ENCODE measurements at places on chromosomes 6 and 20.

- DNase-seq: no peak
Observed at GRCh38 chr6:162443101-162443500, 284.5 kb downstream of the PRKN start.

DNA sequence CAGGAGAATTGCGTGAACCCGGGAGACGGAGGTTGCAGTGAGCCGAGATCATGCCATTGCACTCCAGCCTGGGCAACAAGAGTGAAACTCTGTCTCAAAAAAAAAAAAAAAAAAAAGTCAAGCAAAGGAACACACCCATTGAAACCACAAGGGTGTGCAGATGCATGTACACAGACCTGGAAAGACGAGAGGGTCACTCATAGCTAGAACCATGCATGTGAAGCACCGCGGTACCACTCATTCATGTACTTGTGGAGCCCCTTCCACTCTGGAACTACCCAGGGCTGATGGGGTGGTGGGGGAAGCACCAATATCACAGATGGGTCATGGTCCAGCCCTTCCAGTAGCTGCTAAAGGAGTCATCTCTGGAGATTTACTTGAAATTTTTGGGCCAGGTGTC is 7.4 kb upstream of the TJAP1 start:
- DNase-seq: no peak

GRCh38 chr20:59972037-59972801 is 14.0 kb downstream of the CDH26 start:
- no peak for DNase-seq

DNA sequence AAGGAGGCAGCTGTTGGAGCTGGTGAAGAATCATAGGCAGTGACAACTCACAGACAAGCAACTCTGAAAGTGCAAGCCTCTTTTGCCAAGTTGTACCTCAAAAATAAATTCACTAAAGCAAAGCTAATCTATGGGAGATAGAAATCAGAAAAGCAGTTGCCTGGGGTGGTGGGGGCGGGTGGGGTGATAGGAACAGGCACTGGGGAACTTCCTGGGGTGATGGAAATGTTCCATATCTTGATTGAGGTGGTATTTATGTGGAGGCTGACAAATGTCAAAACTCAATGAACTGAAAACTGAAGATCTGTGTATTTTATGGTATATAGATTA is 52.4 kb downstream of the ATP9A start:
- no peak for DNase-seq

- DNase-seq: no peak
Observed at GRCh38 chr6:37303891-37304503, 46.1 kb upstream of the TMEM217 start.

DNA sequence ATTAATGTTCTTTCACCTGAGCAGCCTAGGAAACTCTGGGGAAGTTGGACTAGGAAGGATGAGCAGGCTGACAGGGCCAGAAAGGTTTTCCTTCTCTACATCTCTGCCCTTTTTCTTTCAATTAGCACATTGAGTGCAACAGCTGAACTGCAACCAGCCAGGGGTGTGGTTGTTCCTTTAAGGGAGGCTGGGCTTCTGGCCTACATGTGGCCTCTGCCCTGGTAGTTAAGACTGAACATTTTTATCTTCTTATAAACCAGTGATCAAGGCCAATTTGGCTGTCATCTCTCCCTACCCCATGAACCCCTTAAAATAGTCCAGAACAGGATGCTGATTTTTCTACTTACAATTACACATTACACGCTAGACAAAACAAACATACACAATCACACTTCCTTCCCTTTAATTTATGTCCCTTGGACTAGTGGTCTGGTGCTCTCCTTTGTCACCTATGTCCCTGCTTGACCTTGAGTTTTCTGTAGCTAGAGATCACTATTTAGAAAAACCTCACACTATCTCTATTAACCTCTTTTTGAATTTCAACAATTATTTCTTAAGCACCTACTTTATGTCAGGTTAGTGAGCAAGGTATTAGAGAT is 60.3 kb downstream of the RNF217 start:
- no peak for DNase-seq

- DNase-seq: no peak
Observed at GRCh38 chr6:144530118-144530517, 245.0 kb downstream of the UTRN start.

DNA sequence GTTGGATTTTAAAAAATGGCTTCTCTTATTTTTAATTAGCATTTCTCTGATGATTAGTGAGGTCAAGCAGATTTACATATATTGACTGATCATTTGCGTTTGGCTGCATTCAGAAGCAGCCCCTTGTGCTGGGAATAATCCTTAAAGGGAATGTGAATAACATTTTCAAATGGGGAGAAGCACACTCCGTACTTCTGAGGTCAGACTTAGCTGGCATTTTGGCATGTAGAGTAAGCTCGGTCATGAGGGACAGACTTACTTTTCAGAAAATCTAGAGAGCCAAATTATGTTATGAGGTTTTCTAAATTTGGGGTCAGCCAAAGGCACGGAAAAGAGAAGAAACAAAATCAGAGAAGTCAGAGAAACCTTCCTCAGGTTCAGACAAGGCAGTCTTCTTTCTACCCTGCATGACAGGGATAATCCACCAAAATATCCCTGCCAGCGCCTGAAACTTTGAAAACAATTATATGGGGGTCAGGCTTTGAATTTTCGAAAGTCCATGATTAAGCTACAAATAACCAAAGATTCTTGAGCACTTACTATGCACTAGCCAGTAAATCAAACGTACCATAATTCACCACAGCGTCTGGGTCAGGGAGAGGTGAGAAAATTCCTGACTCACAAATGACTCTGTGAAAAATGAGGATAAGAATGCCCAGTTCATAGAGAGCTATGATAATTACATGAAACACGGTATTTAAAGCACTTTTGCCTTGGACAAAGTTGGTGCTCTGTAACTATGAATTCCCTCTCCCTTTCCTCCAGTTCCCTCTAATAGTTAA is 44.9 kb downstream of the ADAT2 start:
- no peak for DNase-seq

DNA sequence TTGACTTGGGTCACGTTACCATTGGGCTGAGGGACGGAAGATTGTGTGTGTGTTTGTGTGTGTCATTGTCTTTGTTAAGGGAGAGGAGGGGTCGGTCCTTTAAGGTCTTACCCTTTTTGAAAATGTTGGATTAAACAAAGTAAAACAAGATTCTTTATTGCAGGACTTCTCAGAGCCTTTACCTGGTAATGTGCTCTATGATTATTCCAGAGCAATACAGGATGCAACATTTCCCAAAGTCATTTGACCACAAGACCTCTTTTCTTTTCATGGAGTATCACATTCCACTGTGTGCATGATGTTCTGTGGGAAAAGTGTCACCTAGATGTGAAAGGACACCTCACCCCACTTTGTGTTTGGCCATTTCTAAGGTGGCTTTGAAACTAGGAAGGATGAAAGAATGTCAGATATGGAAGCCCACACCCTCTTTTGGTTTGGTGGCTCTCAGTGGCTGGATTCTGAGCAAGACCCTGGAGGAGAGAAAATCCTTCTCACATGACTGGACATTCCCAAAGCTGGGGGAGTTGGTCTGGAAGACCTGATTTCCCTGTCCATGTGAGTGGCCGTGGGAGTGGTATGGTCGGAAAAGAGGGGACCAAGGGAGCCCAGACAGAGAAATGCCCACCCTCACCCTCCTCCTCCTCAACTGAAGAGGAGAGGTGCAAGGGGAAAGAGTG is 18.2 kb upstream of the ZNF831 start:
- DNase-seq: no peak

DNA sequence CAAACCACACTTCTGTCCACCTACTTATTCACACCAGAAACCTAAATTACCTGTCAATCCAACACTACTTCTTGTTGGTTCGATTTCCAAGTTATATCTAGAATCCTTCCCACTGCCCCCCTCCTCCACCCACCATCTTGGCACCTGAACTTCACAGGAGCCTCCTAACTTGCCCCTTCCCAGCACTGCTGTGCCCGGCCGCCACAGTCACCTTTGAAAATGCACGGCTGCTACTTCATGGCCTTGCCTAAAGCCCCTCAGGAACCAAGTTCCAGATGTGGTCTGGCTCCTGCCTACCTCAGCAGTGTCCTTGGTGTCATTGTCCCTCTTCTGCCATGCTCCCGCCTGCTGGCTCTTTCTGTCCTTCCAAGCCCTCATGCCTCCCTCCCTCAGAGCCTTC is 31.2 kb downstream of the PKIG start:
- DNase-seq: no peak

- DNase-seq: no peak
Observed at GRCh38 chr6:139174961-139175360, 40.1 kb downstream of the HECA start.

DNA sequence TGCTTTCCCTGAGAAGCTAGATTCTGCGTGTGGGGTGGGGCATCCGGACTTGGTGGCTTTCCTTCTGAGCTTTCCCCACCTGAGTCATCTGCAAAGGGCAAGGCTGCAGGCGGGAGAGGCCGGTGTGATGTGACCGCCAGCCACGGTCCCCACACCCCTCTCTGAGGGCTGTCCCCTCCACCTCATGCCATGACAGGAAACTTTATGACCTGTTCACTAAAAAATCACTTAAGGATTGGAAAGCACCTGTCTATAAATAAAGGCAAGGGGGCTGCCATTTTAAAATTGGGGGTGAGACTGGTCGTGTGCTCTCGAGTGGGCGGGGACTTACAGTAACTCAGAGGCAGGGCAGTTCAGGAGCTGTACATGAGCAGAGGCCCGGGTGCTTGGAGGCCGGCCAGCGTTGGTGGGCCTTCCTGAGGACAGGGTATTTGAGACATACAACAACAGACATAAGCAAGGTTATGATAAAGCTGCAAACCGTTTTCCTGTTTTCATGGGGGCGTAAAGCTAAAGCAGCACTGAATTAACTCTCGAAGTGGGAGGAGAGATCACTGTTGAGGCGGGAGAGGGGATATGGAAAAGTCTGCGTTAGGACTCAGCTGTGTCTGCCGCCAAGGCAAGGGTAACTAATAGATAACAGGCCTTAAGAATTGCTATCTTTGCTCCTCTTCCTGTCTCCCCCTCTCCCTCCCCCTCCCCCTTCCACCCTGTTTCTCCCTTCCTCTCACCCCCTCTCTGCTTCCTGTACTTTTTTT is 16.1 kb upstream of the SERPINB1 start:
- peak; percentile 71 for DNase-seq

DNA sequence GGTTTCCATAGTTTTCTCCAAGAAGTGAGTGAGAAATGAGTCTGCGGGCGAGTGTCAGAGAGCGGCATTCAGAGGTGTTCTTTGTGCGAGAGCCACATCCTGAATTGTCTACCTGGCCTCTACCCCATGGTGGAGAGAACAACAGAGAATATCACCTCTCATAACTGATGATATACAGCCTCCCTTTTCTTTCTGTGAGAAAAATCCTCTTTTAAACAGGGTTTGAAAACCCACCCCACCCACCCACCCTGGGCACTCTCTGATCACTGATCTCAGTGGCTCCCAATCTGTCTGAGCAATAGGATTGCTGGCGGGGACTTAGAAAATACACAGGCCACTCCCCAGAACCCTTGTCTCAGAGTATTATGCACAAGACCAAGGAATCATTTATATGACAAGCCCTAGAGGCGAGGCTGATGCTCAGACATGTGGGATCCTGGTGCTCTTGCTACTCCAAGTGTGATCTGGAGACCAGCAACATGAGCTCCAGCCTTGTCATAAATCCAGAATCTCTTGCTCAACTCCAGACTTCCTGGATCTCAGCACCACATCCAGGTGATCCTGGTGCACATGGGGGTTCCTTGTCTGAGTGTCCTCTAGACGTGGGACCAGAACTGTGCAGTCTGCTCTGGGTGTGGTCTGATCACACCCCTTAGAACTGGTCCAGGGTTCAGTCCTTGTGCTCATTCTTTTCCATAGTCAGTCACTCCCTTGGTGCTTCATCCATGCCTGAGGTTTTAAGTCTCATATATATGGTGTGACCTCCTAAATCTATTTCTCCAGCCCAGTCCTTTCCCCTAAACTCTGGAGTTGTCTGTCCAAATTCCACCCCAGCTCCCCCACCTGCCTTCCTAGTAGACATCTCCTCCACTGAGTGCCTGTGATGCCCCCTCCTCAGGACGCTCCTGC is 5.3 kb downstream of the HLA-B start:
- no peak for DNase-seq

DNA sequence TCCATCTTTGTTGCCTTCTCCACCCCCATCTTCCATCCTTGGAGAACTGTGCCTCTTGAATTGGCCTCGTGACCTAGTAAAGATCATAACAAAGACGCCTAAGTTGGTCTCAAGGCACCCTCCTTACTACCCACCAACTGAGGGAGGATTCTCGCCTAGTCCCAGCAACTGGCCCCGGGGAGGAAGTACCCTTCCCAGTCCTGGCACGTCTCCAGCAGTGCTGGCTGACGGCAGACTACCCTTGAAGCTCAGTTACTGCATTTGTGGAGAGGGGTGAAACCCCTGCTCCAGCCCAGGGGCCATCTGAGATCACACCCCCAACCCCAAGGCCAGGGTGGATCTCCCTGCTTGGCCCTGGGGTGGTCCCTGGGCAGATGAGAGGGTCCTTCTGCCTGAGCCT is 2.1 kb upstream of the OSBPL2 start:
- no peak for DNase-seq

GRCh38 chr20:8631271-8631670 is 437.6 kb upstream of the PLCB4 start:
- DNase-seq: no peak

DNA sequence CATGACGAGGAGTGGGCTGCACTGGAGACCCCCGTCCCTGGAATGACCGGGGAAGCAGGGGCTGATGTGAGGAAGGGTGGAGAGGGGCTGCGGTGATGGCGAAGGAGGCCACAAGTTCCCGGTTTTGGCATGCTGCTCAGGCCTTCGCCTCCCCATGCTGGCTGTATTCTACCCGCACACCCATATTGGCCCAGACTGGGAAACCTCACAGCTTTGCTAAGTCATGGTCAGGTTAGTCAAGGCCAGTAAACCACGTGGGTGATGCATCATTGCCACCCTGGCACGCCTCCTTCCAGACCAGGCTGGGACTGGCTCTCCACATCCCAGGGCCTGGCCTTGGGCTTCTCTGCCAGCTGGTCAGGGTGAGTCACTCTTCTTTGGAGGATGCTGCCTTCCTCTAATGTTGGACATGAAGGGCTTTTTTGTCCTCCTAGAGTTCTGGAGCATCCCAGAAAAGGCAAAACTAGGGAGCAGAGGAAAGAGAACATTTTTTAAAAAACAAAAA is 53.8 kb downstream of the PCNA start:
- no peak for DNase-seq

GRCh38 chr6:144989319-144990107 is 704.4 kb downstream of the UTRN start:
- DNase-seq: no peak

DNA sequence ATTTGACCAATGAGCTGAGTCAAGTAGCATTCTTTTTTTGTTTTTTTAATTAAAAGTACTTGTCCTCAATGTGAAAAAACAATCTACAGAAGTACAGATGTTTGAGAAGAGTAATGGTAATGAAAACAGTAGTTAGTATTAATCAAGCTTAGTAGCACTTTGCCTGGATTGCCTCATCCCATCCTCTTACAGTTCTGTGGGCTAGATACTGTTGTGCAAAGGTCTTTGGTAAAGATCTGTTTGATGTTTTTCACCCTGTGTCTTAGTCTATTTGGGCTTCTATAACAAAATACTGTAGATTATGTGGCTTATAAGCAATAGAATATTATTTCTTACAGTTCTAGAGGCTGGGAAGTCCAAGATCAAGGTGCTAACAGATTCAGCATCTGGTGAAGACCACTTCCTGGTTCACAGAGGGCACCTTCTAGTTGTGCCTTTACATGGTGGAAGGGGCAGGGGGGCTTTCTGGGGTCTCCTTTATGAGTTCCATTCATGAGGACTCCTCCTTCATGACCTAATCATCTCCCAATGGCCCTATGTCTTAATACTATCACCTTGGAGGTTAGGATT is 84.3 kb downstream of the SHLD1 start:
- DNase-seq: no peak

- no peak for DNase-seq
Observed at GRCh38 chr6:100440935-100441334, 23.8 kb downstream of the SIM1 start.
